ENCODE measurements at places on chromosomes 3 and 15.

DNA sequence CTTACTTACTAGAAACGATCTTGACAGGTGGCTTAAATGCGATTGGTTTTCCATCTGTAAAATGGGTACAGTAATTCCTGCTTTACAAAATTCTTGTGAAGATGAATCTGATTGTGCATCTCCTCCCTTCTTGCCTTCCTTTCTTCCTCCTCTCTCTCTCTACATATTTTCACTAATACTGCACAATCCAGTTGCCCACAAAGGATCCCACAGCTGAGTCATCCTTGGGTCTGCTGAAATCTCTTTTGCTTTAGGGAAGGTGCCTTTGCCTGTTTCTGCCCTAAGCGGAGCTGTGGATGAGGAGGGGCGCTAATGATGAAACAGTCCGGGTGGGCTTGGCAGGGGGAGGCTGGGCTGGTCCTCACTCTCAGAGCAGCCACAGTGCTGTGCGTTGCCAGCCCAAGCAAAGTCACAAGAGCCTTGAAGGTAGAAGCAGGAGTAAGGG lies 46.1 kb downstream of the AMOTL2 start:
- no peak for DNase-seq

GRCh38 chr3:155370764-155371503 lies 77.5 kb upstream of the STRIT1 start:
- no peak for DNase-seq

DNA sequence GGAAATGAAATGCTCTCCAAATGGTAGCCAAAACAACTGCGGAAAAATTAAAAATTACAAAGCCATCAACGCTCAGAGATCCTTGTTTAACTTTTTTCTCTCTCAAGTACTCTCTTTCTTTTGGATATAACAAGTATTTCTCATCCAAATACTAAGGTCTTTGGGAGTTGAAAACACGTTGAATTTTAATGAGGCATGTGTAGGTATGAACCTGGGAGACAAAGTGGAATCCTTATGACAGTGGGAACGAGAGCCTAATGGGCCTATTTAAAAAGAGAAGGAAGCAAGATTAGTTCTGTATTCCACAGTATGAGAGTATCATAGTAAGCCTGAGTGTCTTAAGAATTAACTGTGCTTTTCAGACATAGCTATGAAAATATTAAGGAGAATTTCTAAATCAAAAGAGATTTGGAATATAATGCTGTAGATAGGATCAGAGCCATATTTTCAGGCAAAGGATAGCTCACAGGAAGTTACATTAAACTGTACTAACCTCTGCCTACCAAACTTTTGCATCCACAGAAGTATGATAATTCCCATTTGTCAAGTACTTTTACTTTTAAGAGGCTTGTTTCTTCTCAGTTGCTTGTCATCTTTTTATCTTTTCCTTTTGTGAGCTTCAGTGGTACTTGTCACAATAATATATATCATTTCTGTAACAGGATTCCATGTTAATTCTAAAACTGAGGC lies 759 bp downstream of the CD96 start:
- no peak for DNase-seq

GRCh38 chr15:31500766-31501449 lies 174.3 kb downstream of the KLF13 start:
- no peak for DNase-seq

- no peak for DNase-seq
These were observed 118.8 kb upstream of the ADPGK start for GRCh38 chr15:72902245-72902918.

Measured in effector CD4-positive, alpha-beta T cell (primary cell).